ENCODE measurements at places on chromosomes 3 and 15. TPM values are rescaled to one million over a fixed set of nuclear protein-coding genes. Genes with fewer than 3 reads are reported as not detected.

ALDH1A2 gene
- 347 TPM for polyA plus RNA-seq

DNA sequence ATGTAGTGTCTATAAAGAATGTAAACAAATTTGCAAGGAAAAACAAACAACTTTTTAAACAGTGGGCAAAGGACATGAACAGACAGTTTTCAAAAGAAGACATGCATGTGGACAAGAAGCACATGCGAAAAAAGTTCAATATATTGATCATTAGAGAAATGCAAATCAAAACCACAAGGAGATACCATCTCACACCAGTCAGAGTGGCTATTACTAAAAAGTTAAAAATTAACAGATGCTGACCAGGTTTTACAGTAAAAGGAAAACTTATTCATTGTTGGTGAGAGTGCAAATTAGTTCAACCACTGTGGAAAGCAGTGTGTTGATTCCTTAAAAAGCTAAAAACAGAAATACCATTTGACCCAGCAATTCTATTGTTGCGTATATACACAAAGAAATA, 47.1 kb upstream of the LSAMP start:
- no peaks in the 10 kb centered on the region for H3K27me3 ChIP-seq
- H3K27ac ChIP-seq = no peak overlapping the region
- H3K4me1 ChIP-seq = no peaks in the 10 kb centered on the region
- no peaks in the 10 kb centered on the region for H3K36me3 ChIP-seq
- no peak overlapping the region for H3K4me3 ChIP-seq

GRCh38 chr3:50237133-50237651, 1.2 kb downstream of the GNAI2 start:
- H3K4me1 ChIP-seq = peaks cover 67% of the 10 kb centered on the region
- H3K4me3 ChIP-seq = peak overlapping the region; percentile 73
- no peaks in the 10 kb centered on the region for H3K27me3 ChIP-seq
- H3K36me3 ChIP-seq = peaks cover 4% of the 10 kb centered on the region
- peak; percentile 27 for DNase-seq

PLS1 gene
- 11.0 TPM for polyA plus RNA-seq

- H3K36me3 ChIP-seq = no peaks in the 10 kb centered on the region
- no peak overlapping the region for H3K4me3 ChIP-seq
- H3K27ac ChIP-seq = no peak overlapping the region
- DNase-seq = no peak
- no peaks in the 10 kb centered on the region for H3K27me3 ChIP-seq
Measured at GRCh38 chr3:61927332-61927731, 366.0 kb downstream of the PTPRG start.

DNA sequence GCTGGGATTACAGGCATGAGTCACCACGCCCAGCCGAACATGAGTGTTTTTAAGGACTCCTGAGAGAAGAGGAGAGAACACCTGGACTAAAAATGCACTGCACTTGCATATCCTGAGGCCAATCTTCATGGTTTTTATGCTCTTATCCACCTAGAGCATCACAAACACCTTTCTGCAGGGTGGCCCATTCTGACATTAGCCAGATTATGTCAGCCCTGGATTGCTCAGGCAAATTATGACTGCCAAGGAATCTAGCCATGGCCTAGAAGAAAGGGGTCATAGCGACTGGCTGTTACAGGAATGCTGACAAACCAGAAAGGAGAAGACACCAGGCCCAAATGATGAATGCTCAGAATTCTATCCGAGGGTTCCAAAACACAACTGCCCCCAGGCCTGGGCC, 40.9 kb upstream of the HERC1 start:
- no peaks in the 10 kb centered on the region for H3K27me3 ChIP-seq
- H3K4me1 ChIP-seq = peaks cover 6% of the 10 kb centered on the region
- H3K36me3 ChIP-seq = no peaks in the 10 kb centered on the region
- DNase-seq = no peak
- H3K27ac ChIP-seq = no peak overlapping the region
- H3K4me3 ChIP-seq = no peak overlapping the region

DNA sequence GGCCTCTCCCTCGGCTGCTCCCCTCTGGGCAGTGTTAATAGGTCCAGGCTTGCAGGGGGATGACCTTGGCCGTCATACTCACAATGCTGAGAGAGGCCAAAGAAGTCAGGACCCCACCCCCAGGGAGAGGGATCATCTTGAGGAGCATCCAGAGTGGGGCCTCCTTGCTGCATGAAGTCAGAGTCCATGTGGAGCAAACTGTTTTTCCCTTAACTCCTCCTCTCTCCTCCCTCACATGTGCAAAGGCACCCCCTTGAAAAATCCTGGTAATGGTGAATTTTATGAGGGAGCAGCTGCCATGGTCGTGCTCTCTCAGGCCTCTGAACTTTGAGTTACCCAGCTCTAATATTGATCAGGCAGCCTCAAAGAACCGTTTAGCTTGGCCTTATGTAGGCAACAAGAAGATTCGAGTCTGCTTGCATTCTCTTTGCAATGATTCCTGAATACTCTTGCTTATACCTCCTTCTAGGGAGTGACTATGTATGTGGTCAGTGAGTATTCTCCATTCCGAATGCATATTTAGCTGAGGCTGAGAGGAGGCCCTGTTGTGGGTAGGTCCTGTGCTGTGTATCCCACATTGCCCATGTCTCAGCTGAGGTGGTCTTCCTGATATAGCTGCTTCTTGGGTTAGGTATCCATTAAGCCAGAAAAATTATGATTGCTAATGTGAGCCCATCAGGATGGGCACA, 23.1 kb upstream of the RPL39L start:
- no peaks in the 10 kb centered on the region for H3K36me3 ChIP-seq
- no peak overlapping the region for H3K27ac ChIP-seq
- no peak for DNase-seq
- H3K4me3 ChIP-seq = no peak overlapping the region
- no peaks in the 10 kb centered on the region for H3K4me1 ChIP-seq

GRCh38 chr15:31207246-31207645, 105.7 kb upstream of the TRPM1 start:
- H3K4me1 ChIP-seq = no peaks in the 10 kb centered on the region
- peaks cover 19% of the 10 kb centered on the region for H3K27me3 ChIP-seq
- no peak for DNase-seq
- H3K36me3 ChIP-seq = no peaks in the 10 kb centered on the region
- H3K4me3 ChIP-seq = no peak overlapping the region

DNA sequence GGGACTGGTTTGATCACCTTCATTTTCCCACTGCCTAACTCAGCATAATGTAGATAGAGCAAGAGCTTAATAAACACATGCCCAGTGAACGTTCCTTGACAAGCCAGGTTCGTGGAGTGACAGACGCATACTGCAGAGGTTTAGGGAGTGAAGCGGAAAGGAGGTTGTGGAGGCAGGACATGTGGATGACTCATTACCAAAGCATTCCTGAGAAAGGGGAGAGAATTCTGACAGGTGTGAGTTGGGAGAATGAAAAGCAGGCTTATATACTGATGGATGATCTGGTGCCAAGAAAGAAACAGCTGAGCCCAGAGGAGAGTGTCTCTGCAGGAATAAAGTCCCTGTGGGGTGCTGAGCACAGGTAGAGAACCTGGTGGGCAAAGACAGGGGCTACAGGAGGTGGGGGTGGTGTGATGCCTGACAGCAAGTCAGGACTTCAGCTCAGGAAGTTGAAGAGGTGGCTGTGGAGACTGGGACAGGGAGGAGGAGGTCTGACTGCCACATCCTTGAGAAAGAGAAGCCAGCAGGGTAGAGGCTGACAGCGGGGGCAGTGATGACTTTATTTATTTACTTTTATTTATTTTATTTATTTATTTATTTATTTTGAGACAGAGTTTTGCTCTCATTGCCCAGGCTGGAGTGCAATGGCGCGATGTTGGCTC, 2.4 kb upstream of the RPL29 start:
- H3K4me3 ChIP-seq = no peak overlapping the region
- DNase-seq = no peak
- H3K27me3 ChIP-seq = no peaks in the 10 kb centered on the region
- peaks cover 22% of the 10 kb centered on the region for H3K36me3 ChIP-seq
- H3K4me1 ChIP-seq = peaks cover 26% of the 10 kb centered on the region

DNA sequence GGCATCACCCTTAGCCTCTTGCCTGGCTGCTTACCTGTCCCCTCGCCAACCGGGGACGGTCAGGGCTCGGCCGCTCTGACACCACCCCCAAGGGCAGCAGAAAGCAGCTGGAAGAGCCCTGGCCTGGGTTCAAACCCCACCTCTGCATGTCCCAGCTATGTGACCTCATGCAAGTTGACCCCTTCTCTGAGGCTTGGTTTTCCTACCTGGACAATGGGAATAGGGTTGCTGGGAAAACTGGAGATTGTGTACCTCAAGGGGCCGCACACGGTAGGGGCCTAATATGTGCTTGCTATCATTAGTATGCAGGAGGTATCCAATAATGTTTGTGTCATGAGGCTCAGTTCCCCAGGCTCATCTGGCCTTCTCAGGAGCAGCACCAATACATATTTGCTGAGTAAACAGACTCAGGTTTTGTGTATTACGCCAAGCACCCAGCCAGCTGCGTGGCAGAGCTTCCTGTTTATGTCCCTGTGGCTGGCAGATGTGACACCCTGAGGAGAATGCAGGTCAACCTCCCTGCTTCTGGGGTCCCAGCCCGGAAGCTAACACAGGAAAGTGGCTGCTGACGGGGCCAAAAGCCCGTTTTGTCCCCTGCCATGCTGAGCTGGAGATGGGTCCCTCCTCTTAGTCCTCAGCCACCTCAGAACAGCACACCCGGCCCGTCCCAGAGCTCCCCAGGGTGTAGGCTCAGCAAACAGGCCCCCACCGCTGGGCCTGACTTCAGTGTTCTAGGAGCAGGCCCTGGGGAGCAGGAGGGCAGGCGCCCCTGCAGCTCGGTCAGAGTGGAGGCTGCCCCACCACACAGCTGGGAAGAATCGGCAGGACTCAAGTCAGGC, 29.7 kb downstream of the PLXND1 start:
- H3K27me3 ChIP-seq = no peaks in the 10 kb centered on the region
- no peak overlapping the region for H3K4me3 ChIP-seq
- peaks cover 2% of the 10 kb centered on the region for H3K36me3 ChIP-seq
- no peak overlapping the region for H3K27ac ChIP-seq
- DNase-seq = no peak

GRCh38 chr3:97340940-97341339, 423.6 kb upstream of the ARL6 start:
- H3K4me1 ChIP-seq = no peaks in the 10 kb centered on the region
- no peaks in the 10 kb centered on the region for H3K27me3 ChIP-seq
- DNase-seq = no peak
- H3K4me3 ChIP-seq = no peak overlapping the region
- no peak overlapping the region for H3K27ac ChIP-seq

MITF gene
- polyA plus RNA-seq = 8.7 TPM

DNA sequence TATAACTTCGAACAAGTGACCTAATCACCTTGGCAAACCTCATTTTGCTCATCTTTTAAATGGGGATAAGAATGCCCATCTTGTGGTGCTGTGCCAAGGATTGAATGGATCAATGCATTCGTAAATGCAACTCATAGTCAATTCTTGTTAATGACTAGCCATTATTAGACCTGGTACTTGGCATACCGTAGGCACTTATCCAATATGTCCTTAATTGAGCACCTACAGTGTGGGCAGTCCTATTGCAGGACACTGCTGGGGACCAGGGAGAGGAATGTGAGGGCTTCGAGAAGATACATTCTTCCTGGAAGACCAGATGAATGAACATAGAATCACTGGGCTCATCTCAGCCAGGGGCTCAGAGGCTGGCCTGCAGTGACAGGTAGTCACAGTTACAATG, 177.2 kb upstream of the TLE3 start:
- H3K4me1 ChIP-seq = no peaks in the 10 kb centered on the region
- peaks cover 37% of the 10 kb centered on the region for H3K27me3 ChIP-seq
- no peak overlapping the region for H3K4me3 ChIP-seq
- no peak for DNase-seq
- no peak overlapping the region for H3K27ac ChIP-seq

DNA sequence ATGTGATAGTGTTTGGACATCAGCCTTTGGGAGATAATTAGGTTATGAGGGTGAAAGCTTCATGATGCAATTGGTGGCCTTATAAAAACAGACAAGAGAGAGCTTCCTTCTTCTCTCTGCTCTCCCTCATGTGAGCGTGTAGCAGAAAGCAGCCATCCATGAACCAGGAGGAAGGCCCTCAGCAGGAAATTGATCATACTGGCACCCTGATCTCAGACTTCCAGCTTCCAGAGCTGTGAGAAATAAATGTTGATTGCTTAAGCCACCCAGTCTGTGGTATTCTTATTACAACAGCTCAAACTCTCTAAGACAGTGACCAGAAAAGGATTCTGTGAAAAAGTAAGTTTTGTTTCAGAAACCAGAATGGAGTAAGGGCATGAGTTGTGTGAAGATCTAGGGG, 13.3 kb downstream of the STAC start:
- no peak overlapping the region for H3K4me3 ChIP-seq
- no peaks in the 10 kb centered on the region for H3K4me1 ChIP-seq
- H3K36me3 ChIP-seq = no peaks in the 10 kb centered on the region
- DNase-seq = no peak
